ENCODE measurements at places on chromosomes 1 and 21.

DNA sequence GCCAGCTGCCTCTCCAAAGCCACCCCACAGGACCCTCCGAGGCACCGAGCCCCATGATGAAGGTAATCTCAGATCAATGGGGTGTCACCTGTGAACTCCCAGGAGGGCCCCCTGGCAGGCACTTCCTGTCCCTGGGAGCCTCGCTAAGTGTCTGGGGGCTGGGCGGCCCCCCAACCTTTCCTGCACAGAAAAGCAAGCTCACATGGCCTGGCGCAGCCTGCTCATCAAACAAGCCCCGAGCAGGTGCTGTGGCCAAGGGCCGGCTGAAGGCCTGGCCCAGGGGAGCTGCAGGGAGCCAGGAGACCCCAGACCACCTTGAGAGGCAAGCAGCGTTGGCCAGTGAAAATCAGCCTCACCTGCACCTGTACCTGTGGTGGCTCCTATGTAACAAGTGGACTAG, 2.9 kb downstream of the RIPK4 start:
- DNase-seq: no peak

GRCh38 chr1:226364514-226364899, 43.4 kb downstream of the PARP1 start:
- no peak for DNase-seq

- no peak for DNase-seq
Measured at GRCh38 chr1:216193839-216194443, 229.3 kb downstream of the USH2A start.

GRCh38 chr1:217846733-217847132, 215.6 kb downstream of the SPATA17 start:
- DNase-seq: no peak

- DNase-seq: no peak
Measured at GRCh38 chr1:159922511-159923202, 2.6 kb downstream of the TAGLN2 start.

DNA sequence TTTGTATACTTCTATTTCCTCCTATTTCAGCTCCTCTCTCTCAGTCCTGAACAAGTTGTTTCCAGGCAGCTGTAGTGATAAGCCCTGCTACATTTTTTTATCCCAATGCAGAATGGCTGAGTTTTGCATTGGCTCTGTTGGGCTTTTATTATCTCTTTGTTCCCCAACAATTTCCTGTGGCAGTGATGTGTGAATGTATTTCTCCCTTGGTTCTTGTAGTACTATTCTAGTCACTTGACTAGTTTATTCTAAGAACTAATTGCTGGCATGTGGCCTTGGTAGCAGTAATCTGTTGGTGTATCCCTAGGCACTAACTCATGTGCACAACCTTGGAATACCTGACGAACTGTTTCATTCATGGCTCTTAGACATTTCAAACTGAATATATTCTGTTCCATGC, 60.7 kb downstream of the NFASC start:
- DNase-seq: no peak

- no peak for DNase-seq
Measured at GRCh38 chr1:9687874-9688582, 36.5 kb downstream of the PIK3CD start.

GRCh38 chr1:2127187-2128145, 67.1 kb downstream of the FAAP20 start:
- no peak for DNase-seq

GRCh38 chr1:222644636-222644980, 26.7 kb downstream of the MIA3 start:
- no peak for DNase-seq

- peak; percentile 79 for DNase-seq
Measured at GRCh38 chr1:220877377-220878095, 1.7 kb upstream of the HLX start.
